ENCODE measurements at places on chromosomes 11 and 22. TPM values are rescaled to one million over a fixed set of nuclear protein-coding genes. Genes with fewer than 3 reads are reported as not detected.

ANO1 gene
- 40.8 TPM for total RNA-seq

OR10D3 gene
- total RNA-seq = not detected

ZBTB16 gene
- total RNA-seq = 243 TPM

SLCO2B1 gene
- total RNA-seq = 55.5 TPM

TRIM49D1 gene
- total RNA-seq = not detected

PTPRCAP gene
- total RNA-seq = 18.2 TPM

EXPH5 gene
- 16.7 TPM for total RNA-seq

RIMBP3C gene
- total RNA-seq = not detected

TEAD1 gene
- total RNA-seq = 50.3 TPM

F2 gene
- not detected for total RNA-seq

DNA sequence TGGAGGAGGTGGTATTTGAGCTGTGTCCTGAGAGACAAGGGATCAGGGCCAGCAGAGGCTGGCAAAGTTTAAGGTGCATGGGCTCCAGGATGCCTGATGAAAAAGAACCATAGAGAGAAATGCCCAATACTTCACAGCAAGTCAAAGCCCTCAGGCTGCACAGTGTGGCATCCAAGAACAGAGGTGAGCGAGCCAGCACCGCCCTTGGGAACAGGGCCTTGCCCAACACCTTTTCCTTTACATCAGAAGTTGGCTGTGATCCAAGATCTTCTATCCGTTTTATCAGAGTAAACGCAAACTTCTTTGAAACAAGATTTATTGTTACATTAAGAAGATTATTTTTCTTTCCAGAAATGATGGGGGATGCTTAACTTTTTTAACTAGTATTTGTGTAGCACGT is 1.4 kb downstream of the B3GNT6 start:
- DNase-seq = no peak

- no peak for DNase-seq
These were observed 145.9 kb upstream of the PITPNB start for GRCh38 chr22:28064920-28065319.

GRCh38 chr11:71334191-71334590 is 81.8 kb upstream of the SHANK2 start:
- DNase-seq = no peak

- DNase-seq = no peak
These were observed 157.7 kb downstream of the DBX1 start for GRCh38 chr11:20002312-20003216.

- DNase-seq = no peak
These were observed 49.2 kb upstream of the EMID1 start for GRCh38 chr22:29156507-29156906.

DNA sequence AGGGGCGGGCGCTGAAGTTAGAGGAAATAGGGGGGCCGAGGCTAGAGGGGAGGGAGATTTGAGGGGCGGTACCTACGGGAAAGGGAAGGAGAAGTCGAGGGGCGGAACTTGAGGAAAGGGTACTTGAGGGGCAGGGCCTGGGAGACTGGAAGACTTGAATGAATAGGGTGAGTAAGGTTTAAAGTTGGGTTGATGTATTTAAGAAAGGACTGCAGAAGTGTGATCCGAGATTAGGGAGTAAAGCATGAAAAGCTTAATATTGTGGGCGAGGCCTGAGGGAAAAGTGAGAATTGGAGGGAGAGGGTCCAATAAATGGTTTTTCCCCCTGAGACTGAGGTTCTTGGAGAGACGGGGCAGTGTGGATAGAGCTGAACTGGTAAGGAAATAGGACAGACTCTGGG is 723 bp downstream of the HSCB start:
- no peak for DNase-seq

GRCh38 chr11:27315836-27316235 is 47.2 kb downstream of the CCDC34 start:
- no peak for DNase-seq

GRCh38 chr22:39452740-39453040 is 4.1 kb upstream of the MGAT3 start:
- DNase-seq = no peak

DNA sequence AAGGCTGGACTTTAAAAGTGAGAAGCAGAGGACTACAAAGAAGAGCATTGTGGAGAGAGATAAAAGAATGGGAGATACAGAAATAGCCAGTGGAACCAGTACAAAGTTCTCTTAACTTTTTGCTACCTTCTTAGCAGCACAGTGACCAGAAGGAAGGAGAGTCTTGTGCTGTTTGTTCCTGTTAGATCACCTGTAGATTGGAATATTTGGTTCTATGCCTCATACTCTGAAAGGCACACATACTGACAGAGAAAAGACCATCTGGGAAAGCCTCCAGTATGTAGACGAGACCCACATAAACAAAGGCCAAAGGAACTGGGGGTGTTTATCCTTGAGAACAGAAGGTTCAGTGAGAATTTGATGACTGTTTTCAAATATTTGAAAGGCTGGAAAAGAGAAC is 18.7 kb downstream of the RNF141 start:
- DNase-seq = no peak

GRCh38 chr22:47850644-47851151 is 1088.2 kb downstream of the TBC1D22A start:
- no peak for DNase-seq

GRCh38 chr11:92266806-92267205 is 42.2 kb downstream of the FAT3 start:
- no peak for DNase-seq

DNA sequence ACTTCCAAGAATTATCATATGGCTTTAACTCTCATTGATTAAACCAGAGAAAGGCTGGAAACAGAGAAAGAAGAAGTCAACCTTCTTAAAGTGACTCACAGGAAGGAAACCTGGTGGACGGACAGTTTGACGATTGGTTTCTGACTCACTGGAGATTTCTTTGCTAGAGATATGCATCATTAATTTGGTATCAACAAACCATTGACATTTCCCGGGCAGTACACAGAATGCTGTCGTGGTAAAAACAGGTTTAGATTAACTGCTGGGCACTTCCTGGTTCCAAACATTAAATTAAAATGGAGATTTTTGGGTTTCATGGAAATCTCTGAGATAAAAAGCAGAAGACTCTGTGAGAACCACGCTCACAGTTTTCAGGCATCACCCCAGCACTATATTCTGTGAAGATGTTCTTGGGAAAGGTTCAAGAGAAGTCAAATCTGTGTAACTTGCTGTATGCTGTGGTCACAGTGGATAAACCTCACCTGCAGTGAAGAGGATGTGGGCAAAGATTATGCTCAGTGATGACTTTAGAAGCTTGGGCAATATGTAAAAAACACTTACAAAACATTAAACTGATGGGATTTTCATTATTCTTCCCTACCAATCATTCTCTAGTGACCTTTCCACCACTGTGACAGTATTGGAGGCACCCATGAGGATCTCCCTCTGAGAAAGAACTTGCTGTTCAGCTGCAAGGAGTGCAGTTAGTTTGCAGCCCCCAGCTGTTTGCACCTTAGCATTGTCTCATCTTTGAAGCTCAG is 61.1 kb upstream of the CD44 start:
- DNase-seq = no peak

- DNase-seq = no peak
These were observed 67.5 kb downstream of the DDX10 start for GRCh38 chr11:108732395-108732794.

GRCh38 chr11:11977206-11977938 is 31.1 kb downstream of the DKK3 start:
- peak; percentile 90 for DNase-seq

- no peak for DNase-seq
These were observed 66.2 kb downstream of the FANCF start for GRCh38 chr11:22559416-22559815.

DNA sequence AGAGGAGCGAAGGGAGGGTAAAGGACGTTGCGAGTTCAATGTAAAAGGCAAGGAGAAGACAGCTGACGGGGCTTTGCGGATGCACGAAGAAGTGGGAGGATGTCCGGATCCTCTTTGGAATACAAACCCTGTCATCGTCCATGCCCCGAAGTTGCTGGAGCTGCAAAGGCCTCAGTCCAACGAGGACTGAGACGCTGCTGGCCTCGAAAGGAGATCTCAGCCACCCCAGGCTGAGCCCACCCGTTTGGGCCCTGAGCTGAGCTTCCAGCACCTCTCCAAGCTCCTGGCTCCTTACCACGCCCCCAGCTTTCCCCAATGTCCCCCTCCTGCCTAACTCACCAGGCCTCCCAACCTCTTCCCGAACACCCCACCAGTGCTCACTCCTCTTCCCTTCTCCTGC is 46.1 kb upstream of the PHF21B start:
- no peak for DNase-seq

DNA sequence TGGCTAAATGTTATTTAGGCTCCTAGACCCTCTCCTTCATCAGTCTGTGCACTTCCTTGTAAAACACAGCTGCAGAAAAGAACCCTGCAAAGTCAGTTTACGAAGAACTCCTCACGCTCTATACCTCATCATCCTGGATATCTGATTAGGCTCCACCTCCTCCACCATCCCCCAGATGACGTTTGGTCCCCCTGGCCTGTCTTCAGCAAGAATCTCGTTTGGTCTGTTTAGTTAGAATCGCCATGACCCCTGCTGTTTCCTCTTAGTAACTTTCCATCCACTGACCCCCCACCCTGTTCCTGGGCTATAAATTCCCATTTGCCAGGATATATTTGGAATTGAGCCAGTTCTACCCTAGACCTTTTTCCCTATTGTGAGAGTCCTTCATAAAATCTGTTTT is 214.1 kb downstream of the OPCML start:
- no peak for DNase-seq

- no peak for DNase-seq
These were observed 57.8 kb downstream of the PISD start for GRCh38 chr22:31604137-31604705.

- DNase-seq = no peak
These were observed 18.1 kb upstream of the MRTFA start for GRCh38 chr22:40654522-40655167.

GRCh38 chr11:76646882-76647534 is 23.5 kb downstream of the LRRC32 start:
- no peak for DNase-seq

GRCh38 chr11:119107538-119108145 is 498 bp downstream of the C2CD2L start:
- DNase-seq = no peak

GRCh38 chr11:120208001-120208441 is 2.8 kb upstream of the OAF start:
- DNase-seq = no peak

DNA sequence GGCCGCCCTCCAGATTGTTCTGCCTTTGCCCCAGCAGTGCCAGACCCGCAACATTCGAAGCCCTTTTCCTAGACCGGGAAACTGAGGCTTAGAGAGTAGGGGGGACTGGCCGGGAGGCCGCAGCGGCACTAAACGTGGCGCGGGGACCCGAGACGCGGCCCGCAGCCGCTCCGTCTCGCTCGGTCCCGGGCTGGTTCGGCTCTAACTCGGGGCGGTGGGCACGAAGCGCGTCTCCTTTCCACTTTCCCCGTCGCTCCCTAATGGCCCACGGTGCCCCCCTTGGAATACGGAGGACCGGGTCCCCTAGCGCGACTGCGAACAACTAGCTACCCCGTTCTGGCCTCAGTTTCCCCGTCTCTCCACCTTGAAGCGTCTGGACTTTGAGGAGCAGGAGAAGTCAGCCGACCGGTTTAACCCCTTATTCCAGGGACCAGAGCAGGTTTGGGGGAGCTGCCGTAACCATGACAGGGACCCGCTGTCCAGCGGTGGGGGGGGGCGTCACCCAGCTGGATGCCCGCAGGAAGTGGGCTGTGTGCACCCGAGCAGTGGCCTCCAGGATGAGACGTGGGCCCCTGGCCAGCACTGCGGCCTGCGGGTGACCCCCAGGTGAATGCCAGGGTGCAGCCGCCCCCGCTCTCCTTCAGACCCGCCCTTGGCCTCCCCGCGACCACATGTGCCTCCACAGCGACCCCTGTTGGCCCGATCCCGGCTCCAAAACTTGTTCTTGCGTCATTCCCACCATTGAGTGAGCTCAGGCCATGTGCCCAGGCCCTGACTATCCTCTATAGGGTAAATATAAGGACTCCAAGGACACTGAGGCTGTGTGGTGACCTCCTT is 1.1 kb downstream of the CDC42EP1 start:
- DNase-seq = no peak

DNA sequence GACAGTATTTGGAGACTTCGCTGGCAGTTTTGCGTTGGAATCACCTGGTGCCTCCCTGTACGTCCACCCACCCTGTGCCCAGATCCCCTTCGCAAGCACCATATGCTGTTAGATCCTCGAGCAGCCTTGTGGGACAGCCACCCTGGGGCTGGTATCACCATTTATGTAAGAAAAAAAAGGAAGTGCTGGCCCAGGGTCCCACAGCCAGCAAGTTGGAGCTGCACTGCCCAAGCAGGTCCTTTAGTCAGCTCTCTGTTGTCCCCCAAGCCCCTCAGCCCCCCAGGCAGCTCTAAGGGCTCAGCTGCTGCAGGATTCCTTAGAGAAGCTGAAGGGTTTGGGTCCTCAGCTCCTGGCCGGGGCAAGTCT is 80.3 kb downstream of the FBLN1 start:
- no peak for DNase-seq

DNA sequence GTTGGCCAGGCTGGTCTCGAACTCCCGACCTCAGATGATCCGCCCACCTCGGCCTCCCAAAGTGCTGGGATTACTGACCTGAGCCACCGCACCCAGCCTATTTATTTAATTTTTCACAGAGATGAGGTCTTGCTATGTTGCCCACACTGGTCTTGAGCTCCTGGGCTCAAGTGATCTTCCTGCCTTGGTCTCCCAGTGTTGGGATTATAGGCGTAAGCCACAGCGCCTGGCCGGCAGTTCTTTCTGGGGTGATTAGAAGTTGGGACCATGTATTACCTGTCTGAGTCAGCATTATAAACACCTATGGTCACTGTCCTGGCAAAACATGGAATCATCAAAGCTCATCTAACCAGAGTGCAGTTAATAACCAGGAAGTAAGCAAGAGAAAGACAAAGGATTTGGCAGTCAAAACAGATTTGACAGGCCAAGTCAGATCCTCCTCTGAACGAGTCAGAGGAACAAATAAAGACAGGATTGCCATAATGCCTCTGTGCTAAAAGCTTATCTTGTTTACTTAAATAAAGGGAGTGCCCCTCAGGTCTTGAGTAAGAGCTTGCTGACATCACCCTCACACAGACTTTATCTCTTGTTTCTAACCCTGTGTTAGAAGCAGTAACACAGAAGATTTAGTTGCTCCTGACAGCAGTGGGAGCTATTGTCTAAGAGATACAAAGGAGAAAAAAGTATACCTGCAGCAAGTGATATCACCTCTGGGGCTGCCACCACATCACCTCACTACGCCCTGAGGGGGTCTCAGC is 3.7 kb downstream of the SERPIND1 start:
- no peak for DNase-seq

DNA sequence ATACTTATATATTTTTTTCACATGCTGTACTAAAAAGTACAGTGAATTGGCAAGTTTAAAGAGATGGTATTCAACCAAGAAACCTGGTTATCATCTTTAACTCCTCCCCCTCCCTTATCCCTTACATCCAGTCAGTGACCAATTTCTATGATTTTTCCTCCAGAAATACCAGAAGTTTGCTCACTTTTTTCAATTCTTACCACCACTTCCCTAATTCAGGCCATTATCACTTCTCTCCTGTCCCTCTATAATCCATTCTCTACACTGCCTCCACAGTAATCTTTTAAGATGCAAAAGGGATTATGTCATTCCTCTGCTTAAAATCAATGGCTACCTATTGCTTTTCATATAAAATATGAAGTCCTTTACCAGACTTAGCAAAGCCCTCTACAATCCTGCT is 62.8 kb downstream of the CEP57 start:
- no peak for DNase-seq
